Fibroblast of the conjunctiva (primary cell): ENCODE measurements at places on chromosomes 5 and 9.

DNA sequence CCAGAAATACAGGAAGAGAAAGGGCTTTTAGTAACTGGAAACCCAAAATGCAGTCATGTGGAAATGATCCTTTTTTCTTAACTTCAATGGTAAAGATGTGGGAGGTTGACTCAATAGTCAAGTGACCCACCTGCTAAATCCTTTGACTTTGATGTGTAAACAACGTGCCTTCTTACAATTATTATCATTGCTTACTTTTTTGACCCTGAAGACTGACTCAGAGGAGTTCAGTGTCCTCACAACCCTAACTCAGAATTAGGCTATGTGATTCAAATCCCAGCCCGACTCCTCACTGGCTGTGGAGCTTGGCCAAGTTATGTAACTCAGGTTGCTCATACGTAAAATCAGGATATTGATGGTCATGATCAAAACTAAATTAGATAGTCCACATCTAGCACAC lies 27.9 kb downstream of the ANXA1 start:
- DNase-seq, result no peak

DNA sequence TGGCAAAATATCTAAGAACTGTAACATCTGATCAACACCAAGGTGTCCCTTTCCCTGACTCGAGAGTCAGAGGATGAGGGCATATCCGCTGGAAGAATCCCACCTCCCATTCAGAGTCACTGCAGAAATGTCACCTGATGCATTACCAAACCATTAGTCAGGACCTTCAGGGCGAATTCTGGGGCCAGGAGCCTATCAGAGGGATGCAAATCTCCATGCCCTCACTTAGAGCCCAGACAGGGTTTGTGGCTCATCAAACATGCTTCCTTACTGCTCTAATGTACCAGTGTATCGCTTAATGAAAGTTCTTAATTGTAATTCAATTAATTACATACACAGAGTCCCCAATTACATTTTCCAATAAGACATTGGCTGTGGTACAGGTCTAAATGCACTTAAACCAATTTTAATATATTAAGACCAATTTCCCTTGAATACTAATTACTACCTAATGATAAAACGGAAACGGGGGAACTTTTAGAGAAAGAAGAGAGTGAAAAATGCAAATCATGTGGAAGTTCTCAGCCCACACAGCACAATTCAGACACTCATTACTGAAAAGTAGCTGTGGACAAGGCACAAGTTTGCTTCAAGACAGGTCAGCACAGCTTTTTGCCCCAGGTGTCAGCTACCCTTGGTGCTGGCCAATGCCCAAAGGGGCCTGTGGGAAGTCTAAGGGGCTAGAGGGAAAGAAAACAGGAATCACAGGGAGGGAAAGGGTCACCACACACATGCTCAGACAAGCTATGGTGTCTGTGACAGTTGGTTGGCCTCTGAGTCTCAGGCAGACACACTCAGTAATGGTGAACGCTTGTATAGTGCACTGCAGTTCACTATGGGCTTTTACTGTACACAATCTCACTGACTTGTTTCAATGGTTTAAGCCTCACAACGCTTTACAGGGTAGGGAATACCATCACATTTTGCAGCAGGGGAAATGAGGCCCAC lies 211.6 kb downstream of the MAPKAP1 start:
- no peak for DNase-seq

DNA sequence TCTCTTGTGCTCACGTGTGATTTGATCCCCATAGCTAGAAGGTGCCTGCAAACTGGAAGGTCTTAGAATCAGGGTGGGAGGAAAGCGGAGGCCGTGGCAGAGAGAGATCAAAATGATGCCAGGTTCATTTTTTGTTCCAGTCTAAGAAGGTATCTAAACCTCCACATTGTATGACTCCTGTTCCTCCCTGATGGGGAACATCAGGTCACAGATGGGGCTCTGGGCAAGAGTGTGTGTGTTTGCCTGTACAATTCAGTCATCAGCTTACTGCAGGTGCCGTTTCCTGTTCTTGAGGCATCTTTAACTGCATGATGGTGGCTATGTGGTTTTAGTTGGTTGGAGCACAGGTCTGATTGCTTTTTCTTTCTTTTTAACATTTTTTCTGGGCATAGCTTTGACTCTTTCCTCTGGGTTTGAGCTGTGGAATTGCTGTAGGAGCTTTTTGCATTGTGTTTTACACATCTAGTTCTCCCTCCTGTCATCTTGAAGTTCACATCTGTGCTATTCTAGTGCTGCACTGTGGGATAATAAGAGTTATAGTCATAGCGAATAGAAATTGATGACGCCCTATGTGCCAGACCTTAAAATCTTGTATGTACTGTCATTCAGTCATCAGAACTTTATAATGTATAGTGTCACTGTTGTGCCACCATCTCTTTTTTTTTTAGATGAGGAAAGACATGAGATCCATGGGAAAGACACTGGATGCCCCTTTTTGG lies 30.8 kb downstream of the ARHGAP26 start:
- no peak for DNase-seq

GRCh38 chr5:151056379-151057325 lies 24.2 kb downstream of the TNIP1 start:
- DNase-seq, result no peak

DNA sequence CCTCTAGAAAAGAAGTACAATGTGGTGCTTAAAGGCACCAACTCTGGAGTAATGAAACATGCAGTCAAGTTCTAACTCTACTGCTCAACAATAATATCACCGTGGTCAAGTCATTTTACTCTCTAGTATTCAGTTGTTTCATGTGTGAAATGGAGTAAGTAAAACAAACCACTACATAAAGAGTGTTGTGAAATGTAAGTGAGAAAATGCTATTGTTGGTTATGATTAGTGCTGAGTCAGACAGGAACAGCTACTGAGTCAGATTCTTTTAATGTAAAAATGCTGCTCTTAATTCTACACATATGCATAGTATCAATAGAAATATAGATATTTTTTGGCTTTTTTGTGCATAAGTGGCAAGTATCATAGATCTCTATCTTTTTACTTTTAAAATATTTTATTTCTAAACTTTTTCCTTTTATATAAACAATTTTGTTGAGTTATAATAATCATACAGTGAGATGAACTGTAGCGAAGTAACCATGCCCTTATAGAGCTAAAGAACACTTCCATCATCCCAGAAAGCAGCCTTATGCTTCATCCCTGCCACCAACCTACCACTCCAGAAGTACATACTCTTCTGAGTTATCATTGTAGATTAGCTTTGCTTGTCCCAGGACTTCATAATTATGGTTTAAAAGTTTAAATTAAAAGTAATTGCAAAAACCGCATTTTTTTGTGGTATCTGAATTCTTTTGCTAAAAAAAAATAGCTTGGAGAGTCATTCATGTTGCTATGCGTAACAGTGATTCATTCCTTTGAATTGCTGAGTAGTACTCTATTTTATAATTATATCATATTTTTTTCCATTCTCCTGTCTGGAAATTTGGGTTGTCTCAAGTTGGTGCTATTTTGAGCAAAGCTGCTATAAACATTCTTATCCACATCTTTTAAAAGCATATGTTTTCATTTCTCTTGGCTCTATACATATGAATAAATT lies 548.2 kb upstream of the CLINT1 start:
- peak; percentile 64 for DNase-seq

DNA sequence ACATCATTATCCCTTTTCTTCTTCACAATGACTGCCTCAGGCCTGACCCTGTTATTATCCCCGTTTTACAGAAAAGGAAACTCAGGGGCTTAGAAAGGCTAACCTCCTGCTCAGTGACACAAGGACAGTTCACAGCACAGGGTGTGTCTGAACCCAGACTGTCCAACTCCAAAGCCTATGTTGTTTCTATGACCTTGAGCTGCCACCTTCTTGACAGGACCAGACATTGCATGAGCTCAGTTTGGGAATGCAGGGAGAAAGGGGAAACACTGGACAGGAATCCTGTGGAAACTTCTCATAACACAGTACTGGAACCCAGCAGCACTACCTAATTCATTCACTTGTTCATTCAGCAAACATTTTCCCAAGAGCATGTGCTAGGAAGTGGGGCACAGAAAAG lies 472.8 kb downstream of the CDK5RAP2 start:
- no peak for DNase-seq

DNA sequence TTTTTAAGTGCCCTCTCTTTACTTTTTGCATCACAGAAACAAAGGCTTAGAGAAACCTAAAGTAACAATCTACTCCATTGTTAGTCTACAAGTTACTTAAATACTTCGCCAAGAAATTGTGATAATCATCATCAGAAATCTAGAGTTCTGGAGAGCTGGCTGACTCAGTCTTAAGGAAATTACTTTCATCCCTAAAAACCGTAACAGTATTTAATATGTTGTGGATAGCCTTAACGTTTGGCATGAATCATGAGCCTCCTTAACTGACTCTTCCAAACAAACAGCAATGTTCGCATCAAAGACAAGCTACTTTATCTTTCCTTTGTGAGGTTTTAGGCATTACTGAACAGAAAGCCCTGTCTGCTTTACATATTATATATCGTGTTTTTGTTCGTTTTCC lies 128.7 kb downstream of the NIPBL start:
- DNase-seq, result no peak

- DNase-seq, result peak; percentile 78
These were observed 36.8 kb downstream of the C9orf50 start for GRCh38 chr9:129584136-129584535.

- DNase-seq, result no peak
These were observed 142.3 kb downstream of the GRIA1 start for GRCh38 chr5:153632748-153633290.

GRCh38 chr9:87137718-87138117 lies 190.4 kb upstream of the GAS1 start:
- DNase-seq, result no peak

DNA sequence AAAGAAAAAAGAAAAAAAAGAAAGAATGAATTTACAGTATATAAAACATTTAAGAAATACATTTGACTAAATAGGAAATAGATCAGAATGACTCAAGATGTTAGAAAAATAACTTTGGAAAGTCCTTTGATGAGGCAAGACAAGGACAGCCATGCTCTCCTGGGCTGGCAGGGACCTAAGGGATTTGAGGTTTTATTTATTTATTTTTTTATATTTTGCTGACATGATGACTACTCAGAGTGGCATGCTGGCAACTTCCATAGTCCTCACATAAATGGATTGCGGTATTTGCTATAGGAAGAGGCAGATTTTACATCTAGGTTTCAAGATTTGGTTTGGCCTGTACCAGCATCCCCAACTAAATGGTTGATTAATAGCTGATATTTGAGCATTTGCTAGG lies 17.7 kb downstream of the SLC28A3 start:
- DNase-seq, result peak; percentile 34

DNA sequence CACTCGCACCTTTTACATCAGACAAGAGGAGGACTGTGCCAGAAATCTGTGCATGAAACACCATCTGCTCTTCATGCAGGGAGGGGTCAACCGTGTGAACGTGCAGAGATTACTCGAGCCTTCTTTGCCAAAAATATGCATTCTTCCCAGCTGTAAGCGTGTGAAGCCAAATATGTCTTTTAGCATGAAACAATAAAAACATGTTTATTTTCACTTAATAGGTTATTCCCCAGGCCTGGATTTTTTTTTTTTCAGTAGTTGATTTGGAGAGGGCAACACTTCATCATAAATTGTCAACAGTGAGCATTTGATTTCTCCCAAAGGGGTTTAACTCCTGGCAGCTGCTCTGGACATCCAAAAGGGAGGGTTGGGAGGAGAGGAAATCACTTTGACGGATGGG lies 23.8 kb downstream of the PLAC8L1 start:
- no peak for DNase-seq

GRCh38 chr9:27108981-27109541 lies at the start of gene TEK:
Gene TEK (plus strand): TSS chr9:27109225. CDS start chr9:27109591, 366 bp downstream.
- no peak for DNase-seq

DNA sequence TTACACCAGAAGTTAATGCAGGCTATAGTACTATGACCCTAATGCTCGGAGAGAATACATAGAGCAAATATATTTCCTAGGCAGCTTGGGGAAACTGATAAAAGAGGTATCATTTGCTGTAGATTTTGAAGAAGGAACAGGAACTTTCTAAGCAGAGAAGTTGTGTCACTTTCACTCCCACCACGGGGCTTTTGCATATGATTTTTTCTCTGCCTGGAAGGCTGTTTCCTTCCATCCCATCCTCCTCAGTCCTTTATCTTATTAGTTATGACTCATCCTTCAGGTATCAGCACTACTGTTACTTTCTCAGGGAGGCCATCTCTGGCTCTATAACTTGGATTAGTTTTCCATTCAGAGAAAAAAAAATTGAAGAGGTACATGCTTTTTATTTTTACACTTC lies 2006.1 kb upstream of the WWC1 start:
- DNase-seq, result no peak

DNA sequence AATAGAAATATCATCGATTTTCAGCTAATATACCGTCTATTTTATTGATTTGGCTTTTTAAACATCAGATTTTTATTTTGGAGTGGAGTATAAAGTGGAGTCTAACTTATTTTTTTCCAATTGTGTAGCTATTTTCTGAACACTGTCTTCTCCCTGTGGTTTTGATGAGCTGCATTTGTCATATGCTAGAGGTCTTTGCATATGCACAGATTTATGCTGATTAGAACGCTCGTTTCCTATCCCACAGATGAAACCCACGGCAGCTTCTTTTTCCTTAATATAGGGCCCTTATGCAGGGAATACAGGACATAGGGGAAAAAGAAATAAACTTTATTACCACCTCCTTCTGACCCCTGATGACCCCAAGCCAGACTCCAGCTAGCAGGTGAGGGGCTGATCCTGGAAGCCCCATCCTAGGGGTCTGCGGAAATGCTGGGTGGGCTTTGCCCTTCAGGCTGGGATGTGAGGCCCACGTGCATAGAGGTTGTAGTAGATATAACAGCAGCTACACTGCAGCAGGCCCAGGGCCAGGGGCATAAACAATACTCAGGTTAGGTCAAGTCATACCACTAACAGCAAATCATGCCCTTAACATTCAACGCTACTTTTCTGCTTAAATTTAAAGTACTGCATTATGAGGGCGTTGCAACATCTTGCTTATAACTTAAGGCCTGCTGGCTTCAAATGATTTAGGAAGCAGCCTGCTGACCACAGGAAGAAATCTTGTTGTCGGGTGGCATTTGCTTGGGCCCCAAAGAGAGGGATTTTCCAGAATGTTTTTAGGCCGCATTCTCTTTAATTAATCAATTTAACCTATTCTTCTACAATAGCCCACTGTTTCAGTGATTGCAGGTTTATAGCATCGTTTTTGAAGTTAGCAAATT lies 28.5 kb downstream of the MVB12B start:
- DNase-seq, result no peak

GRCh38 chr5:34533582-34534522 lies 122.3 kb upstream of the RAI14 start:
- DNase-seq, result peak; percentile 73

GRCh38 chr9:128124873-128125579 lies 2.5 kb downstream of the PTGES2 start:
- peak; percentile 33 for DNase-seq

DNA sequence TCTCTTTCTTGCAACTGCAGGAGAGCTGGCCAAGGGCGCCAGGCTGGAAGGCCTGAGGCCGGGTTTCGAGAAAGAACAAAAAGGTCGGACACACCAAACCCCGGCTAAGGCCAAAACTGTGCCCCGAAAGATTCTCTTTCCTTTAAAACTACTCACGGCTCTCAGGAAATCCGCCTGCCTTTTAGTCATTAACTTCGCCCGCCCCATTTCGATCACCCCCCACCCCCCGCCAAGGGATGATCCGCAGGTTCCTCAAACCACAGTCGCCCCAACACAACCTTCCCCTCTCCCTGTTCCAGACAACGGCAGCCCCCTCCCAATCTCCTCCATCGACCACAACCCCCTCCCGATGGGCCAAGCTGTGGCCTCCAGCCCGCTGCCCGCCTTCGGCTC lies 536 bp downstream of the FEM1C start:
- no peak for DNase-seq

- no peak for DNase-seq
These were observed 716 bp downstream of the TMEM171 start for GRCh38 chr5:73121119-73121463.
